ENCODE measurements at places on chromosomes 3 and 15.

GRCh38 chr15:81939604-81940440, 106.0 kb downstream of the MEX3B start:
- no peak for DNase-seq

DNA sequence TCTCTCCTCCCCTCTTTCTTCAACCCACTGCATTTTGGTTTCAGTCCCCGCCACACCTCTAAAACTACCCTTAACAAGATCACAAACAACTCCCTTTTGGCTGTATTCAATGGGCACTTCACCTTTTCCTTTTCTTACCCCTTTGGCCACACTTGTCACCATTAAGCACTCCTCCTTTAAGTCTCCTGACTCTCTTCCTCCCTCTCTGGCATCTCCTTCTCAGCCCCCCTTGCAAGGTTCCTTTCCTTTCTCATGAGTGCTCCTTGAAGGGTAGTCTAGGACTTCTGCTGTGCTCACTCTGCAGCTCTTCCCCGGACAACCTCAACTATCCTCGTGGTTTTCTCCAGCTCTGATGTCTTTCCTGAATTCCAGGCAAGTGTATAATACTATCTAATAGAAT, 103.7 kb downstream of the RPL22L1 start:
- DNase-seq, result no peak

DNA sequence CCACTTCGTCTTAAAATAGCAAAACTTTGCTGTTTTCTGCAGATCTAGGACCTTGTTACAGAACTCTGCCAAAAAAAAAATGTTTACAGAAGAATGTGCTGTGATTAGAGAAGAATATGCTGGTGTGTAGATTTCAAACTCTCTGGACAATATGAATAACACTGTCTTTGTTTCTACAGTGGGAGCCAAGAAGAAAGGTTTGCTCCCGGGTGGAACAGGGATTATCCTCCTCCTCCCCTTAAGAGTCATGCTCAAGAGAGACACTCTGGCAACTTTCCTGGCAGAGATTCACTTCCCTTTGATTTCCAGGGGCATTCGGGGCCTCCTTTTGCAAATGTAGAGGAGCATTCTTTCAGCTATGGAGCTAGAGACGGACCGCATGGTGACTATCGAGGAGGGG, 27.3 kb downstream of the RBM6 start:
- no peak for DNase-seq

DNA sequence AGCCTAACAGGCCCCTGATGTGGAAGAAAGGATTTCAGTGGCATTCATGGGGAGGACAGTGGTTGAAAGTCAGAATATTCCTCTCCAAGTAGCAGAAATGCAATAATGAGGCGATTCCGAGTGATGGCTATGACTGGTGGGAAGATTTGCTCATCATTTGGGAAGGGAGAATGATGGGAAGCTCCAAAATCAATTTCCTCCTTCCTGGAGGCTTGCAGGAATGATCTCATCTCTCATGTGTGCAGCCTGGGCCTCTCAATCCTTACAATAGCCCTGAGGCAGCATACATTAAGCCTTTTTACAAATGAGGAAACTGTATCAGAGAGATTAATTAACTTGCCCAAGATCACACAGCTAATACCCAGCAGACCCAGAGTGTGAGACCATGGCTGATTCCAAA, 58.7 kb downstream of the BOC start:
- DNase-seq, result no peak

- no peak for DNase-seq
Observed at GRCh38 chr3:34213478-34213877, 415.0 kb downstream of the PDCD6IP start.

DNA sequence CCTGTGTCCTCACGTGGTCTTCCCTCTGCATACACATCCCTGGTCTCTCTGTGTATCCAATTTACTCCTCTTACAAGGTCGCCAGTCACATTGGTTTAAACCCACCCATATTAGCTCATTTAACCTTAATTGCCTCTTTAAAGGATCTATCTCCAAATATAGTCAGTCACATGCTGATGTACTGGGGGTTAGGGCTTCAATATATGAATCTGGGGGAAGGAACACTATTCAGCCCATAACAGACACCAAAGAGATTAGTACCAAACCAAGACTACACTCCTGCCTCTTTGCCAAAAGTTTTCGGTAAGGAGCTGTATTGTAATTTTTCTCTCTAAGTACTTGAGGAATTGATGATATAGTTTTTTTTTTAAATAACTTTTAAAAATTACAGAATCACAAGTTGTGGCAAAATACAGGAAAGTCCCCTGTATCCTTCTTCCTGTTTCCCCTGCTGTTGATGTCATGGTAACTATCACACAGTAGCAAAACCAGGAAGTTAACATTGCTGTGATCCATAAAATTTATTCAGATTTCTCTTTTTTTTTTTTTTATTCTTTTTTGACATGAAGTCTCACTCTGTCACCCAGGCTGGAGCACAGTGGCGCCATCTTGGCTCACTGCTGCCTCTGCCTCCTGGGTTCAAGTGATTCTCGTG, 67.8 kb downstream of the SLCO3A1 start:
- no peak for DNase-seq

GRCh38 chr15:91555312-91555711, 298.2 kb upstream of the SLCO3A1 start:
- no peak for DNase-seq

DNA sequence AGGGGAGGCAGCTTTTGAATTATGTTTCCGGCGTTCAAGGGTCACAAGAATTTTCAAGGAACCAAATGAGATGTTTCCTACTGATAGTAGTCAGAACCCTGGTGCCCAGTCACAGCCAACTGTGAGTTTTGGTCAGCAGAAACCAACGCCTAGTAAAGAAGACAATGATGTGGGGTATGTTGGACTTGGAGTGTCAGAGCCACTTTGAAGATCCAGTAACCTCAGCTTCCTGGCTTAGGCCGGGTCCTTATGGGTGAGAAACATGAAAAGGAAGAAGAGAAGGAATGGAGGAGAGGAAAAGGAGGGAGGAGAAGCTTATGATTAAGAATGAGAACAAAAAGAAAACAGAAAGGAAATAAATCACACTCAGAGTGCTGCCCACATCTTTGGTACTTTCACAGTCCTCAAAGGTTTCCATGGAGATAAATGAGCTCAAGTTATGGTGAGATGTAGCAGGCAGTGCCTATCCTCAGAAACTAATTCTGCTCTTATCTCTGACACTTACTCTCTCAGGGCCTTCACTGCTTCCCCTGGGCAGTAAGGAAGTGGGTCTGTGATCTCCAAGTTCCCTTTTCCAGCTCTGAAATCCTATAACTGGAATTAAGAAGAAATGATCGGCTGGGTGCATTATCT, 2.0 kb upstream of the MCF2L2 start:
- DNase-seq, result no peak

DNA sequence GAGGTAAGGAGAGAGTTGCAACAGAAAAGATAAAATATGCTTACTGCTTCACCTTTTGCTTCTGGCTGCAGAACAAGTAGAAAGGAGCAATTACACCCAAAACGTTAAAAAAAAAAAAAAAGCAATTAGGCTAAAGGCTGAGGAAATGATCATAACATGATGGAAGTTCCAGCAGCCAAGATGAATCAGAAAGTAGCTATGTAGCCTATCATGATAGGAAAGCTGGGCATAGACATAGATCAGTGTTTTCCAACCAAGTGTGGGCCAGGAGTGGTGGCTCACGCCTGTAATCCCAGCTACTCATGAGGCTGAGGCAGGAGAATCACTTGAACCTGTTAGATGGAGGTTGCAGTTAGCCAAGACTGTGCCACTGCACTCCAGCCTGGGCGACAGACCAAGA, 52.6 kb downstream of the AGTR1 start:
- DNase-seq, result no peak

- no peak for DNase-seq
Observed at GRCh38 chr3:160856450-160856849, 100.4 kb downstream of the PPM1L start.

DNA sequence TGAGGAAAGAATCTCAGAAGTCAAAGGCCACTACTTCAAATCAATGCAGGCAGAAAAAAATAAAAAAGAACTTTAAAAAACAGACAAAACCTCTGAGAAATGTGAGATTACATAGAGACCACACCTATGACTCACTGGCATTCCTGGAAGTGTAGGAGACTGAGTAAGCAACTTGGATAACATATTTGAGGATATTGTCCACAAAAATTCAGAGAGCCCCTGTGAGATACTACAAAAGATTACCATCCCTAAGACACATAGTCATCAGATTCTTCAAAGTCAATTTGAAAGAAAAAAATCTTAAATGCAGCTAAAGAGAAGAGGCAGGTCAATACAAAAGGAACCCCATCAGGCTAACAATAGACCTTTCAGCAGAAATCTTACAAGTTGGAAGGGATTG, 887.3 kb downstream of the NTRK3 start:
- DNase-seq, result no peak

- no peak for DNase-seq
Observed at GRCh38 chr15:67241132-67241855, 13.2 kb downstream of the AAGAB start.

- DNase-seq, result no peak
Observed at GRCh38 chr15:48440084-48440483, 108.9 kb downstream of the DUT start.

- DNase-seq, result no peak
Observed at GRCh38 chr15:25849157-25849921, 13.8 kb downstream of the ATP10A start.

GRCh38 chr3:159234306-159234705, 432.5 kb downstream of the MFSD1 start:
- no peak for DNase-seq

DNA sequence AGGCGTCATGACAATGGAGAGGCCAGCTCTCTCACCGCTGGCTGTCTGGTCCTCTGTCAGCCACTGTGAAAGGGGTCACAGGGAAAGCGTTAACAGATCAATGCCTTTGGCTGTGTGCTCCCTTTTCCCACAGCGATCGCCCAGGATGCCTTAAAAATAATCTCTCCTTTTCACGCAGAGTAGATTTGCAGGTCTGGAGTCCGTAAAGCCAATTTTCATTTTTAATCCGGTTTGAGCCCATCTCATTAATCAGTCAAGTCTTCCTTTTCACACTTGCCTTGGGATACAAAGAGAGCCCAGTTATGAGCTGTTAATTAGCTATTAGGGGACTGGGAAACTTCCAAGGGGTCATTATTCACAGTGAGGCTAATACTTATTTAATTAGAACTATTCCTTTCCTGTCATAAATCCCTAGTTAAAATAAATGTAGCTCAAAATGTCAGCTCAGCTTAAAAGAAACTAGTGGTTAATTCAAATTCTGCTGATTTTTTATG, 104.3 kb upstream of the RASGRP1 start:
- no peak for DNase-seq

GRCh38 chr3:23607184-23607847, 198.4 kb upstream of the UBE2E1 start:
- DNase-seq, result no peak

- DNase-seq, result no peak
Observed at GRCh38 chr15:98767692-98768091, 119.4 kb downstream of the IGF1R start.

- DNase-seq, result no peak
Observed at GRCh38 chr3:197371591-197372046, 73.2 kb upstream of the DLG1 start.

DNA sequence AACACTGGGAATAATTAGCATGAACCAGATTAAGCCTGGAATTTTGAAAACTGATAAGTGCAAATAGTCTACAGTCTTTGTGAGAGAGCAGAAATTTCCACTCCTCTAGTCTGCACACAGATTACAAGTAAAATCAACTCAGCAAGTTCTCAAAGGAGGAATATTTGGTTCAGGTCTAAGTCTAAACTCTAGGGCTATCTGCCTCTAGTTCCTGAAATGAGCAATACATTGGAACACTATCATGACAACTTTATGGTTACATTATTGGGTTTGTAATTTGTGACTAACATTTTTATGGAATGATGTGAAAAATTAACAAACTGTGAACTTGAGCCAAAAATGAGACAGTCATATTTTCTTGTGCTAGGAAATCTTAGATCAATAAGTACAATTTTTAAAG, 30.8 kb upstream of the ADGRG7 start:
- DNase-seq, result no peak

GRCh38 chr3:29291982-29292363, 11.1 kb downstream of the RBMS3 start:
- DNase-seq, result no peak

- DNase-seq, result no peak
Observed at GRCh38 chr3:127899766-127900165, 15.3 kb upstream of the KBTBD12 start.

DNA sequence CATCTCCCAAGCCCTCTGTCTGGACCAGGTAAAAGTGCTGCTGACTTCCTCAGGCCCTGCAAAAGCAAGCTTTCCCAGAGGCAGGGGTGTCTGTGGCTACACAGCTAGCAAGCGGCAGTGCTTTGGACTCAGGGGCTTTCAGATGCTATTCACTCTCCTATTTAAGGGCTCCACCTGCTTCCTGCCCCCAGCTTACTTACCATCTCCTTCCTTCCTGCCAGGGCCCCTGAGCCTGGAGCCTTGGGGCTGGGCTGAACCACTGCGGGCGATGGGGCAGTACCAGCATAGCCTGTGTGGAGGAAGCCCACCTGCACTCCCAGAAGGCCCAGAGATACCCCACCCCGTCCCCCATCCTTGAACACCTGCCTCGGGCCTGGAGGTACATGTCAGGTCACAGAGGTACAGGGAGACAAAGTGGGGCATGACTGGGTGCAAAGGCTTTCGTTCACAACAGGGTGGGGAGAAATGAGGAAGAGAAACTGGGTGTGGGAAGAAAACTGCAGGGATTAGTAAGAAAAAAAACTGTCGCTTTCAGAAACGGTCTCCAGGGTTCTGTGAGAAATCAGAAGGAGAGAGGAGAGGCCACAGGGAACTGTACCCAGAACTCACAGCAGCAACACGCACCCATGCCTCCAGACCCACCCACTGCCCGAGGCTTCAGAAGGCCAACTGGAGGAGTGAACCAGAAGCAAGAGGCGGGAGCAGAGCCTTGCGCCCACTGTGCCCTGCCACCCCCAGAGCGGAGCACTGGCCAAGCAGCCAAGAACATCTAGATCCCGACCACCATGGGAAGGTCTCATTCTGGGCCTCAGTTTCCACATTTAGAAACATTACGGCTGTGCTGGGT, 49.5 kb downstream of the CCDC12 start:
- no peak for DNase-seq

- DNase-seq, result no peak
Observed at GRCh38 chr15:68651916-68652525, 73.2 kb downstream of the CORO2B start.

GRCh38 chr15:78003539-78004008, 73.9 kb downstream of the TBC1D2B start:
- no peak for DNase-seq

DNA sequence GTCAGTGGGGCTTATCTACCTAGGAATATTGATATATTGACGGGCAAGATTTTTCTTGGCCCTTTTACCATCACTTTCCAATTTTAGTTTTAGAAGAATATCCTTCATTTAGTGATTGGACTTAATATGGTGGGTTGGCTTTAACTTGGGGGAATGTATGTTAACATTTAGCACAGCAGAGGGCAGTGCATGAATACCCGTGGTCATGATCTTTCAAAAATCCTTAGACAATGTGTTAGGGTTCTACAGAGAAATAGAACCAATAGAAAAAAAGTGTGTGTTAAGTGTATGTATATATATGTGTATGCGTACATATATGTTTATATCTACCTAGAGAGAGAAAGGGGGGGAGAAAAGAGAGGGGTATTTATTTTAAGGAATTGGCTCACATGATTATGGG, 36.9 kb downstream of the GPR171 start:
- DNase-seq, result no peak
